RCC 7860 (cell line): ENCODE measurements at places on chromosomes 4 and X.
A peak's percentile ranks its signal among the peaks of the same experiment; 100 is the strongest.

DNA sequence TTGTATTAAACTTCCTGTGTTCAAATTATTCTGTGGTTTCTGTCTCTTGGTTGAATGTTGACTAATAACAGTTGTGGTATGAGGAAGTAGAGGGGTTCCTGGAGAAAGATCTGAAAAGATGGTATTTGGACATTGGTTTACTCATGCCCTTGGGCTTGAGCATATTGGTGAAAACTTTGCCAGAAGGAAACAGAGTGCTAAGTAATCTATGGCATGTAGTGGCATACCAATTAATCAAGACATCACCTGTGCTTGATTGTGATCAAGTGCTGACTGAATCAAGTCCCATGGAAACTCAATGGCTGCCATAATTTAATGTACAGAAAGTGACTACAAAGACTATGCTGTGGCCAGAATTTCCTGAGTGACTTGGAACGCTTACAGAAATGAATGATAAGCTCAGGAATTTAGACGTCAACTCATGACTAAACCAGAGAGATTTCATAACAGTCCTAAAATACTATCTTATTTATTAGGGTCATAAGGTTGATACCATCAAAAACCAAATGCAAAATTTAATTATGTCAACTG is 2062.9 kb downstream of the ARAP2 start:
- peak; percentile 89 for DNase-seq

- no peak for DNase-seq
Measured at GRCh38 chrX:134552351-134552750, 92.4 kb downstream of the HPRT1 start.

GRCh38 chr4:183504064-183504929 is 561 bp upstream of the ING2 start:
- DNase-seq = peak; percentile 77

DNA sequence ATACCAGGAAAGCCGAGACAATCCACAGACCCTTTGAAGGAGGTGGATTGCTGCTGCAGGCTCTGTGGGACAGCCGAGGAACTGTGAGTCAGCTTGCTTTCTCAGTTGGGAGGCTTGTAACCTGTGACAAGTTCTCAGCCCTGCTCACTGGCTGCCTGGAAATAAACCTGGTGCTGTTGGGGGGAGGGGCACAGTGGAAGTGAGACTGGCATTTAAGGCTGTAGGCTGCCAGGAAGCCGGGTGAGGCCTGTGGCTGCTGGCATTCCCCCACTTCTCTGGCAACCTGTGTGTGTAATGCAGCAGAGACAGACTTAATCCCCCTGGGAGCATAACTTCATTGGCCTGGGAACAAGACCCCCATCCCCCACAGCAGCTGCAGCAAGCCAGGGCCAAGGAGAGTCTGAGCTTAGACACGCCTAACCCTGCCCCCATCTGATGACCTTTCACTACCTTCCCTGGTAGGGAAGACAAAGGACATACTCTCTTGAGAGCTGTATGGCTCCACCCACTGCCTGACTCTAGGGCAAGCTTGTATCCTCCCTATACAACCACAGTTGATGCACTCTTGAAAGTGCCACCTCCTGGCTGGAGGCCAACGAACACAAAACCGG is 64.1 kb downstream of the ALPK1 start:
- DNase-seq = peak; percentile 77

DNA sequence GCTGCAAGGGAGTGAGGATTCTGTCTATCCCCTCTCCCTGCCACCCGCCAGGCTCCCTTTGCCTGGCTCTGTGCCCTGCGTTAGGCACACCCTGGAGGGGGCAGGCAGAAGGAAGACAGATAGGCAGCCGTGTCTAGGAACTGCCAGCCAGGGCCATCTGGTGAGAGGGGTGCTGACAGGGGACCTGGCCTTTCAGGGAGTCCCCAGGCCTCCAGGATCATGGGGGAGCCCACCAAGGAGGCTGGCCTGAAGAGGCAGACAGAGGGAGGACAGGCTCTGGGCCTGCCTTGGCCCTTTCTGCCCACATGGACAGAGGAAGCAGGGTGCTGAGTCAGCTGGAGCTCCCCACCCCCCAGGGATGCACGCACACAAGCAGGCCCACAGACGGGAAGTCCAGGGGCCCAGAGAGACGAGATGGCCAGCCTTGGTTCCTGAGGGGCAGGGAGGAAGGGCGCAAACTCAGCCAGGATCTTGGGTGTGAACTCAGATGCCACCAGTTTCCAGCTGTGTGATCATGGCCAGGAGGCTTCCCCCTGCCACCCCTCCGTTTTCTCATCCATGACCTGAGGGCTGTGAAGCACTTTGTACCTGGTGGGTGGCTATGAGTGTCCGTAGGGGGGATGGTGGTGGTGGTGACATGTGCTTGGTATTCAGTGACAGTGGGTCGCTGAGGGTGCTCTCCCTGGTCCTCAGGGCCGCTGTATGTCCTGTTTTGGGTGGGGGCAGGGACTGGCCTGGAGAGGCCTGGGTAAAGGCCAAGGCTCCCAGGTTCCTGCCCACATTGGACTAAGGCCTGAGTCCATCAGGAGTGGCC is 1.8 kb downstream of the SH3BP2 start:
- peak; percentile 87 for DNase-seq

- peak; percentile 9 for DNase-seq
Measured at GRCh38 chr4:181688872-181689271, 554.3 kb upstream of the TENM3 start.

- DNase-seq = no peak
Measured at GRCh38 chrX:132488180-132488705, 595 bp downstream of the MBNL3 start.

- no peak for DNase-seq
Measured at GRCh38 chrX:49919617-49920016, 2.8 kb upstream of the CLCN5 start.

- DNase-seq = peak; percentile 55
Measured at GRCh38 chrX:136259543-136259942, 8.3 kb upstream of the MAP7D3 start.
